Activated CD4-positive, alpha-beta T cell treated with anti-CD3 and anti-CD28 coated beads, Interleukin-2, amount 50 U/mL, for 24 hours (primary cell): ENCODE measurements at places on chromosomes 3 and 15.

GRCh38 chr3:59540696-59541095 is 490.9 kb upstream of the CFAP20DC start:
- no peak for DNase-seq

DNA sequence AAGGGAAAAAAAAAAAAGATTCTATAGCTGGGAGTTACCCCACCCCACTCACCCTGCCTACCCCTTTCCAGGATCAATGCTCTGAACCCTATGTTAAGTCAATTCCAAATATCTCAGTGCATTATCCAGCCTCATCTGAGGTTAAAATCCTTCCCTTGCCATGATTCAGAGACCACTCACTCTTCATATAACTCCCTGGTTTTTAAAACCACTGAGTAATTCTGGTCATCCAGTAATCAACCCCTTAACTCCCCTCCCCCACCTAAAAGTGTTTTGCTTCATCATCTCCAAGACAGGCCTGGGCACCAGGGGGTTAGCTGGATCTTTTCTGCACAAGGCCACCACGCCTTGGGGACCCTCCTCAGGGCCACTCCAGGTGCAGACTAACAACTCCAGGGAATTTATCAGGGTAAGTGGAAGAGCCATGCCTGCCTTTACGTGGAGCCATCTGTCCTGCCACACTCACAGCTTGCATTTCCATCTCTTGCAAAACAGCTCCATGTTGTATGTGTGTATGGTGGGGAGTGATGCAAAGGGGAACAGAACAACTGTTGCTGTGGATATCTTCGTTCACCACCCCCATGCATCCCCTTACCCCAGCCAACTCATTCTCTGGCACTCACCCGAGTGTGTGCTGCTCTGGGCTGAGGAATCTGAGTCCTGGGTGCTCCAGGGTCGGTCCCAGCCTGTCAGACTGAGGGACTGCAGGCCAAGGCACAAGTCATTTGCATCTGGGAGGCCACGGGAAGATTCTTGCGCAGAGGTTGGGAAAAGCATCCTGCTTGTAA is 30.7 kb upstream of the RPS17 start:
- DNase-seq: no peak

DNA sequence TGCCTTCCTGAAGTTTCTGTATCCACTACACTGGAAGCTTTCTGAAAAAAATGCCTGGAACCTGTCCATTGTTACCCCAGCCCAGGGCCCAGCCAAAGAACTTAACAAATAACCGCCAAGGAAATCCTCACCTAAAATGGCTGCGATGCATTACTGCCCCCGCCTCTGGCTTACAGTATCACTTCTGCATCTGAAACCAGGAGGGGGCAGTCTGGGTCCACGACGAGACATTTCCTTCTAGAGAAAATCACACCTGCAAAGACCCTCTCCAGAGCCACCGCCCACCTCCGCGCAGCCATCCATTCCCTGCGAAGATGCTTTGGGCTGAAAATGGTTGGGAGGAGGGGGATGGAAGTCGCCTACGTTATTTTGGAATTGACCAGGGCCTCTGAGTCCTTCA is 22.4 kb upstream of the CELF6 start:
- peak; percentile 14 for DNase-seq

DNA sequence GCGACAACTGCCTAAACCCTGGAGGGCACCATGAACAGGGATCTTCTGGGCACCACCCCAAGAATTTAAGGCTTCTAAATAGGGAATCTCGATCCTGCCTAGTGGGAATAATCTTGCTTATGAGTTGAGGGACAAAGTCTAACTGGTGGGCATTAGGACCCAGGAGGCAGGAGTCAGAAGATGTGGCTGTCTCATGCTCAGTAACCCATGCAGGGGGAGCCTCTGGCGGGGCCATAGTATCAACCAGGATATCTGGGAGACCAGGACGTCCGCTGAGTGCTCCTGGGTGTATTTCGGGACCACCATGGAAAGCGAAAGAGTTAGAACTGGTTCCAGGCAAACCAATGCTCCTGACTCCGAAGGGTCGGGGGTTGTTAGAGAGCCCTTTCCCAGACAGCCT is 356.1 kb downstream of the OTOL1 start:
- DNase-seq: no peak

DNA sequence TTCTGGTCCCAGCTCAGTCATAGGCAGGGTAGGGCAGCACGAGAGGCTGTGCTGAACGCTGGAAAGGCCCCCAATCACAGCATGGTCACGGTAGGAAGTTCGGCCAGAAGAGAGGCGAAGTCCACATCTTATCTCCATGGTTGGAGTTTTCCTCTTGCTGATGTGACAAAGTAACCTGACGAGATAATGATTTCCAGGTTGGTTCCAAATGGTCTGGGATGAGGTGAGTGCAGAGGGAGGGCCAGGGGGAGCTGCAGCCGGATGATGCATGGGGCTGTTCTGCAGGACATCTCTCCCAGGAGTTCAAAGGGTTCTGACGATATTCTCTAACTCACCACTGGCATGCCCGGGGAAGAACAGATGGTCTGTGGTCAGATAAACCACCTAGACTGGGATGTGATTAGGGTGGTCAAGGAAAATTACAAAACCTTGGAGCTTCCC is 83.2 kb upstream of the WNT5A start:
- no peak for DNase-seq

GRCh38 chr3:29283231-29284119 is 2.6 kb downstream of the RBMS3 start:
- no peak for DNase-seq

- no peak for DNase-seq
Observed at GRCh38 chr3:182268711-182269110, 524.6 kb upstream of the ATP11B start.

DNA sequence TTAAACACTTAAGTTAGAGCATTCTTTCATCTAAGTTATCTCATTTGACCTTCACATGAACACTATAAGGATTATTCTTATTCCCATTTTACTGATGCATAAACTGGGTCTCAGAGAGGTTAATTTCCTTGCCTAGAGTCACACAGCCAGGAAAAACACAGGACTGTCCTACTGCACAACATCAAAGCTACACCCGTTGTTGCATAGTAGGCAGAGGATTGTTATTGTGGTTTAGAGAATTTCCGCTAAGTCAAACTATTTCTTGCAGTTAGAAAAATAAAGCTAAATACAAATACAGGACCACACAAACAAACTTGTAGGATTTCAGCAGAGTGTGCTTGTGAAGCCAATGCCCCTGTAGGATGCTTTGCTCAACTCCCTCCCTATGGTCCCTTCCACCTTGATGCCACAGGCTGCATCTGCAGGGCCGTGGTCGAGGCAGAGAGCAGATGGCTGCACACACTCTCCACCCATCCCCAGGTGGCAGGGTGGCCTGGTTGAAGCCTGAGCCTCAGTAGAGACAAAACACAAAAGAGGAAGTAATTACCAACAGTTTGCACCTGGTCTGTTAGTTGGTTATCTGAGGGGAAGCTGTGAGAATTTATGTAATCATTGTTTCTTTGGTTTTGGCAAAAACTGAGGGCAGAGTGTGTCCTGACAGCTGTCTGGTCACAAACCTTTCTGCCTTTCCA is 41.1 kb upstream of the SKOR1 start:
- no peak for DNase-seq

DNA sequence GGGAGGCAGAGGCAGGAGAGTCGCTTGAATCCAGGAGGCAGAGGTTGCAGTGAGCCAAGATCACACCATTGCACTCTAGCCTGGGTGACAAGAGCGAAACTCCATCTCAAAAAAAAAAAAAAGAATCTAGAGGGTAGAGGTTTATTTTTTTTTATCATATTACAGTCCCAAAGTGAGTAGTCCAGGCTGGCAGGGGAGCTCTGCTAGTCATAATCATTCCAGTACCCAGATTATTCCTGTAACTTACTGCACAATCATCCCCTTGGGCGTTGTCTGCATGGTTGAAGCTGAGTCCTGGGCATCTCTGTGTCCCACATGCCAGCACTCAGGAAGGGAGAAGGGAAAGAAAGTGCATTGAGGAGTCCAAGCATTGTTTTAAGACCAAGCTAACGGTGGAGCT is 8.5 kb downstream of the CRELD1 start:
- no peak for DNase-seq

- no peak for DNase-seq
Observed at GRCh38 chr3:129197321-129197720, 13.6 kb upstream of the CNBP start.

DNA sequence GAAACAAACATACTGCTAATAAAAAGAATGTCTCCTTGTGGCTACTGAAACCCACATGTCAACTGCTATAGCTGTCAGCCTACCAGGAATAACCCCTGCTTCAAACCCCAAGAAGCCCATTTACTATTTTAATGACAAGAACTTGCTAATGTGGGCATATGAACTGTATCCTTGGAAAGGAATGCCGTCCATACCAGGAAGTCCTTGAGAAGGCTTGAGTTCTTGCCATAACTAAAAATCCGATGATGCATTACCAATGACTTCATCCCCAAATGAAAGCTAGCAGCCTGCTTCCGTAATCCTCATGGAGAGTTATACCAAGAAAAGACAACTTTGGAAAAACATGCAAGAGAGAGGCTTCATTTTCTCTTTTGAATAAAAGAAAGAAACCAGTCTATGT is 34.8 kb downstream of the MINDY4B start:
- no peak for DNase-seq

GRCh38 chr3:181710345-181711291 is 1.1 kb upstream of the SOX2 start:
- DNase-seq: no peak

DNA sequence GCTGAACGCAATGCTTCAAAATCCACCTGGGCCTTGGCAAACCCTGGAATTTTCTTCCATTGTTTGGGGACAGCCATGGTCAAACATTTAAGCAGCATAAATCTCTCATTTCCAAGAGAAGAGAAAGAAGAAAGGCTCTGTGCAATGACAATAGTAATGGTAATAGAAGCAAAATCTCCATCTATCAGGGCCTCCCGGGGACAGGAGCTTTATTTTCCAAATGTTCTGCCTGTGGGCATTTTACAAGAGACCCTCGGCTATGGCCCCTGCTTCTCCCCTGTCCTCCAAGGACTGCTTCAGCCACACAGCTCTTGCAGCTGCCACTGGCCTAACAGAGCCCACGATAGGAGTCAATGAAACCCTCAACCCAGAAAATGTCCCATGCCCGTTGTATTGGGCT is 12.7 kb upstream of the FAM240A start:
- no peak for DNase-seq

- no peak for DNase-seq
Observed at GRCh38 chr3:46576879-46577278, 10.8 kb upstream of the LRRC2 start.

DNA sequence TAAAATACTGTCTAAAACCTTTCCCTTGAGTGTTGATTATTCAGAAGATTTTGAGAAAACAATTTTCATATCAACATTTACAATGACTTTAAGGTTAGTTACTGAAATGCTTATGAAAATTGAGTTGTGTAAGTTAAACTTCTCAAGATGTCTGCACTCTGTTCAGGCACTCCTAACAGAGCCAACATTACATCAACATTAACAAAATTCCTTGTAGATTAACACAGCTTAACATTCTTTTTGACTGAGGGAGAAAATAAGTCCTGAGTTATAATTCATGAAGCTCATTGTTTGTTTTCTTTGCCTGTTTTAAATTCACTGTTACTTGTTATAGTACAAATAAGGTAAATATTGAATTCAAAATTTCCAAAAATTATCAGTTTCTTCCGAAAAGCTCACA is 9.0 kb downstream of the ACKR4 start:
- DNase-seq: no peak

- no peak for DNase-seq
Observed at GRCh38 chr15:50828610-50829206, 63.2 kb upstream of the SPPL2A start.

DNA sequence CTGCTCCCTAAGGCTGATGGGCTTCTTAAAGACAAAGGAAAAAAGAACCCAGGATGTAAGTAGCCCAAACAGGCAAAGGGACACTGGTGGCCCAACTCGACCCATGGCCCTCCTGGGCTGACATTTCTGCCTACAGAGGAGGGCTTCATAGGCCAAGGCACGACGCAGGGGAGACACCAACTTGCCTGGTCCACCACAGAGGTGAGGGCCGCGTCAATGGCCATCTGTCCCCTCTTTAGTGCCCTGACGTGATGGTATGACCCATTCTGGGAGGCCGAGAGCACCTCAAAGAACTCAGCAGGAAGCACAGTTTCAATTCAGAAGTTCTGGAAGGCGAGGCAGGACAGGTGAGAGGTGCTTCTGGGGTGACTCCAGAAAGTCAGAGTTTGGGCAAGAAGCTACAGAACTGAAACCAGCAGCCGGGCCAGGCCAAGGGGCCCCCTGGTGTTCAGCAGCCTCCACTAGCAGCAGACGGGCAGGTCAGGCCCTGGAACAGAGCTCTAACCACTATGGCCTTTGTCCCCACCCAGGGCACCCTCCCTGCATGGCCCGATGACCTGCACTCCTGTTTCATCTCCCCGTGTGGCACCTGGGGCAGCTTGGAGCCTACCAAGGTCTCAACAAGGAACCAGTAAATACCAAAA is 45.1 kb downstream of the HMCES start:
- DNase-seq: no peak

- DNase-seq: no peak
Observed at GRCh38 chr3:194312743-194313281, 38.3 kb downstream of the CPN2 start.

GRCh38 chr3:160027541-160028195 is 39.0 kb downstream of the IL12A start:
- DNase-seq: no peak
